ENCODE measurements at places on chromosomes 2 and 18. TPM values are rescaled to one million over a fixed set of nuclear protein-coding genes. Genes with fewer than 3 reads are reported as not detected.

Gene REG3G
- polyA plus RNA-seq, result not detected

Gene TGFA
- polyA plus RNA-seq, result 0.81 TPM

Gene SERPINB3
- polyA plus RNA-seq, result not detected

Gene CPS1
- 1.2 TPM for polyA plus RNA-seq

Gene DNAJC5G
- 2.2 TPM for polyA plus RNA-seq

Gene SCYGR4
- polyA plus RNA-seq, result not detected

Gene CD8B2
- not detected for polyA plus RNA-seq

Gene FAM98A
- 39.8 TPM for polyA plus RNA-seq

DNA sequence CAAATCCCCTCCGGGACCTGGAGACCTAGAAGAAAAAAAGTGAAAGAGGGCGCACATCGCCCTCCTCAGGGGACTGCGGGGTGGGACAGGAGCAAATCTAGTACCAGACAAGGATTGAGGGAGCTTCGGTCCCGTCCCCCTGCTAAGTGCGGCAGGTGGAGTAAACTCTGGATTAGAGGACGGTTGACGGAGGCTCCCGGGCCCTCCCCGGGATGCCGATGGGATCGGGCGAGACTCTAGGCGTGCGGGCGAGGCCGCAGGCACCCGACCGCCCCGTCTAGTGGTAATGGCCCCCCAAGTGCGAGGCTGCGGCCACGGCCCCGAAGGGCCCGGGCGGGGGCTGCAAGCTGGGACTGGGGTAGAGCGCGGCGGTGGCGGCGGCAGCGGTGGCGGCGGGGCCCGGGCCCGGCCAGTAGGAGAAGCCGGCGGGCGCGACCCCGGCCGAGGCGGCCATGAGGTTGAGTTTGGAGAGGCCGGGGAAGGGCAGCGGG is 3.5 kb downstream of the FEV start:
- DNase-seq, result no peak

DNA sequence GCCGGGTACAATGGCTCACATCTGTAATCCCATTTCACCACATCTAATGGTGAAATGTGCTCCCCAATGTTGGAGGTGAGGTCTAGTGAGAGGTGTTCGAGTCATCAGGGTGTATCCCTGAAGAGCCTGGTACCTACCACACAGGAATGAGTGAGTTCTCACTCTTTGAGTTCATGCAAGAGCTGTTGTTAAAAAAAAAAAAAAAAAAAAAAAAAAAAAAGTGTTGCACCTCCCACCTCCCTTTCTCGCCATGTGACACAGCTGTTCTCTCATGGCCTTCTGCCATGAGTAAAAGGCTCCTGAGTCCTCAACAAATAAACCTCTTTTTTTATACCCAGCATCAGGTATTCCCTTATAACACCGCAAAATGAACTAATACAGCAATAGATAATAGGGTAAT is 106.3 kb downstream of the C2orf74 start:
- no peak for DNase-seq

GRCh38 chr18:36518839-36519238 is 221.3 kb downstream of the FHOD3 start:
- peak; percentile 70 for DNase-seq

DNA sequence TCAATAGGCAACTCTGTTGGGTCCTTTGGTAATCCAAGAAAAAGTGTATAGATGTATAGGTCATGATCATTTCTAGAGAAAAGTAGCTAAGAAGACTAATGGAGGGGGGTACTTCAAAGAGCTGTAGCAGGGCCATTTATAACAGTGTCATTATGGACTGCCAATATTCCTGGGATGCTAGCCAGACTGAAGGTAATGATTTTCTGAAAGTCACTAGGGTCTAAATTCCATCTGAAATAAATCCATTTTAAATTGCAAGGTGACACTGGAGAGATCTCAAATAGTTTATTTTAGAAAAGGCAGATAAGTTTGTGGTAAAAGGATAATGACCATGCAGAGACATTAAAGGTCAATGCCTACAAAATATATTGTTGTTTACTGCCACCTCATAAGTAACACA is 4.5 kb upstream of the SPC25 start:
- DNase-seq, result no peak

- no peak for DNase-seq
Observed at GRCh38 chr2:30298302-30298701, 67.0 kb downstream of the LBH start.

DNA sequence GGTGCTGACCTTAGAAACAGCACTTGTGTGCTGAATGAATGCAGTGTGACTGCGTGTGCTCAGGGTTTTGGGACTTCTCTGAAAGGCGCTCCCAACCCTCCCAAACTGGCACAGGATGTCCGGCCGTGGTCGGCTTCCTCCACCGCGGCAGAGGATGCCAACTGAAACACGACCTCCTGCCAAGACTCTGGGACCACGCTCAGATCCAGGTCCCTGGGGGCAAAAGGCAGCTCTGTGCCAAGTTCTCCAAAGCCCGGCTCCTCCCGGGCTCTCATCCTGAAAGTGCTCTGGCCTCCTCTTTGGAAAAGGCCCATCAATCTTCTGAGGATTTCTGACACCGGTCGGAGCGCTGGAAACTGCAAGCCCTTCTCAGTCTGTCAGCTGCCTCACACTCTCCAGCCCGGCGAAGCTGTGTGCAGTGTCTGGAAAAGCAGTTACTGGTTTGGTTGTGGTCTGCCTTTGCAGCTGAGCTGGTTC is 32.3 kb upstream of the ZBTB7C start:
- DNase-seq, result peak; percentile 89

DNA sequence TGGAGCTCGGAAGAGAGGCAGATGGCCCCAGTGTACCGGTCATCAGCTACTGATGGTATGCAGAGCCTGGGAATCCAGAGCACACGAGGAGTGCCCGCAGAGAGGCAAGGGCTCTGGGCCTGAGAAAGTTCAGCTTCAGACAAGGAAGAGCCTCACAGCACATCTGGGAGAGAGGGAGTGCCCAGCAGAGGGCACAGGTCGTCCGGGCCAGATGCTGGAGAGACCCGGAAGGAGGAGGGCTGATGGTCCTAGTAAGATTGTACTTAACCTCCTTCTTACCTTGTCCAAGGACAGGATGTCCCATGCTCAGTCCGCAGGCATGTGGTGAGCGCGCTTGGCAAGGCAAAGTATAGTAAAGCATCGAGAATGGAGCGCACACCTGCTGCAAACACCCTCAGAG is 24.4 kb upstream of the CHMP1B start:
- no peak for DNase-seq

DNA sequence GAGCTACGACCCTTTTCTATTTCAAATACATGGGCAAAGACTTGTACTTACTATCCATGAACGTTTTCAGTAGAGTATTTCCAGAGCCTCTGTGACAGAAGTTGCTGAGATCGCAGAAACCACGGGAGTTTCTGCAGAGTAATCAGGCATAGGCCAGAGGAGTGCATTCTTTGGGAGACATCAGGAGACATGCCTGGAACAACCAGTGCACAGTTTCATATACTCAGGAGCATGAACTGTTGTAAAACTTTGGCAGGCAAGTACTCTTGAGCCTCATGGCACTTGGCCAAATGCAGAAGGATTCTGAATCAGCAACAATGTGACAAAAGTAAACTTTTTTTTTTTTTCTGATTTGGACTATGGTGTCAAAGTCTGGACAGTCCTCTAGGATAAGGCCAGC is 307.1 kb downstream of the GRB14 start:
- DNase-seq, result no peak

- no peak for DNase-seq
Observed at GRCh38 chr2:221502270-221503010, 69.7 kb downstream of the EPHA4 start.

DNA sequence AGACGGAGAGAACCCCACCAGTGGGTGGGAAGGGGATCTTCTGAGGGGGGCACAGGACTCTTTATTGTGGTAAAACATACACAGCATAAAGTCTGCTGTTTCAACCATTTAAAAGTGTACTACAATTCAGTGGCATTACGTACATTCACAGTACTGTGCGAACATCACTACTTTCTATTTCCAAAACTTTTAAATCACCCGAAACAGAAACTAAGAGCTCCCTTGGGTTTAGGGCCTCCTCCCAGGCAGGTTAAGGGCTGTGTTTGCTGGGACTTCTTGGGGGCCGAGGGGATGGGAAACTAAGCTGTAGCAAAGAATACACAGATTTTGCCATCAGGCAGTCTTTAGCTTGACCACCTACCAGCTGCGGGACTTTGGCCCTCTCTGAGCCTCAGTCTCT is 242.0 kb downstream of the HAUS1 start:
- DNase-seq, result no peak

GRCh38 chr2:29108225-29108624 is 7.0 kb upstream of the CLIP4 start:
- DNase-seq, result no peak

DNA sequence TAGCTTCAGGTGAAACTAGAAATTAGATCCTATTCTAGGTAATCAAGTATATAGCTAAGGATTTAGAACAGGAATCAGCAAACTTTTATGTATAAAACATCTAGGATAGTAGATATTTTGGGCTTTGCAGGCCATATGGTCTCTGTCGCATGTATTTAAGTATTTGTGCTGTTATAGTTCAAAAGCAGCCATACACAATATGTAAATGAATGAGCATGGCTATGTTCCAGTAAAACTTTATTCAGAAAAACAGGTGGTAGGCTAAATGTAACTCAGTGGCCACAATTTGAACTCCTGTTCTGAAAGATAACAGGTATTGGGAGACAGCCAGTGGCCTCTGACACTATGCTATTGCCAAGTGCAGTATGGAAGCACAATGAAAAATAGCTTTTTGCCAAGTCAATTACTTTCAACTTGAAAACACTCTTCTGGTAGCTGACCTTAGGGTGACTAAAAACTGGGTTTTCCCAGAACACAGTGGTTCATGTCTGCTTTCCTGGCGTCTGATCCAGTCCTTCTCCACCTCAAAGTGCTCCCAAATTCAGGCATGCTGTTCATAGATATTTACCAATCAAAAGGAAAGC is 304.7 kb upstream of the SYT4 start:
- no peak for DNase-seq

- no peak for DNase-seq
Observed at GRCh38 chr18:66749030-66749429, 145.1 kb upstream of the CDH19 start.

DNA sequence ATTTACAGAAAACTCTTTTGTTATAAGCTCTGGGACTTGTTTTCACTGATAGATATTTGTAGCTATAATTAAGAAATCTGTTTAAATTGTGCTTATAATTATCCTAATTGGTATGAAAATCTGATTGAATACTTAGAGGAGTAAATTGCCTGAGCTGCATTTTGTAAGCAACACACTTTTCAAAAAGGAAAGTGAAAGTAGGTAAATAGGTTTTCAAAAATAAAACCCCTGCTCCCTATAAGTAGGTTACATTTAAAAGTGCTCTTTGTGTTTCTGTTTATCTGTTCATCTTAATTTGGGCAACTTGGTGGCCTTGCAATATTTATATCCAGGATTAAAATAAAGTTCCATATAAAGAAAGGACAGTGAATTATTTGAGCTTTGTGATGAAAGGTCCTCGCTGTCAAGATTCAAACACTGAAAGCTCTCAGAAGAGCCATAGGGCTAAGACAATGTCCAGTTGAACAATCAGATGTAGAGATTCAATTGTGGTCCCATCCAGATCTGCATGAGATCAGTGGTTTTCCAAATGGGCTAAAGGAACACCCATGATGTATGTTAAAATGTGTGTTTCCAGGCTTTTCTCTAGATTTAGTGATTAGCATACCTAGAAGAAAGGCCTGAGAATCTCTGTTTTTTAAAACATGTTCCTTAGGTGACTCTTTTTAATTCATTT is 371.6 kb downstream of the RPRM start:
- DNase-seq, result no peak

DNA sequence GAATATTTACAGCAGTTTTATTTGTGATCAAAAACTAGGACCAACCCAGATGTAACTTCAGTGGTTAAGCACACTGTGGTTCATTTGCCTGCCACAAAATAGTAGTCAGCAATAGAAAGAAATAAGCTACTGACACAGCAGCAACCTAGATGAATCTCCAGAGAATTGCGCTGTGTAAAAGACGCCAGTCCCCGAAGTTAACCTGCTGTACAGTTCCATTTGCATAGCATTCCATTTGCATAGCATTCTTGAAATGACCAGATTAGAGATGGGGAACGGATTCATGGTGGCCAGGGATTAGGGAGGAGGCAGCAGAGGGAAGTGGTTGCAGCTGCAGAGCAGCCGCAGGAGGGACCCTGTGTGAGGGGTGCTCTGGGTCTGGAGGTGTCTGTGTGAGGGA is 39.3 kb upstream of the NFATC1 start:
- no peak for DNase-seq

DNA sequence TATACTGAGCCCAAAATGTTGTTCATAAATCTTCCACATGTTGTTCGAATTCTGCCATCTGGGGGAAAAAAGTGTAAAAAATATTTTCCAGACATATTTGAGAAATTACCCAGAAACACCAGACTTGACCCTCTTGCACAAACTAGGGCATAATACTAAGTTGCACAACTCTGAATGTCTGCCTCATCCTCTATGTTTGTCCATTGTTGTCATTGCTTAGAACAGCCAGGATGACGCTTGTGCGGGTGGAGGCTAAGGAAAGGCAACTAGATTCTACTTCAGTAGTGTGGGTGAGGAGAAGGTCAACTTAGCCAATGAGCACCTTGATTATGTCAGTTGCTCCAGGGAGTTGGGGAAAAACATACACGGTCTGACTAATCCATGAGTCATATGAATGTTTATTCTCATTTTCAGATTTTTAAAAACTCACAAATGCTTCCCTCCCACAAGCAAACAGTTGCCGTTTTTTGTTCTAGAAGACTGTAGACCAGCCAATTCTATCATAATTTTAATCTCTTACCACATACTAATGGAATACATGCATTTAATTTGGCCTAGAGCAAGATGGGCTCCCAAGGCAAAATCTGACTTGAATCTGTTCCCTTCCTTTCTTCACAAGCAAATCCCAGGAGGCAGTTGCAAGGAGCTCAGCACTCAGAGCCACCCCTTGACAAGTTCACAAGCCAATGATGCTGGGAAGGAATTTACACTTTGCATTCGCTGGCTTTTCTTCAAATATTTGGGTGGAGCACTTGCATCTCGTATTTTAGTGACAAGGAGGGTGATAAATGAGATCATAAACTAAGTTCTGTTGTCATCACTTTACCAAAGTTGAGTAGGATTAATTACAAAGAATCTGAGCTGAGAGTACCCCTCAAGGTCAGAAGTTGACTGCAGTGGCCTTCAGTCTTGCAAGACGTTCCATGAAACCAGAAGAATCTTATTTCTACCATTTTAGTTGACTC is 163.2 kb upstream of the TWIST2 start:
- peak; percentile 59 for DNase-seq

- no peak for DNase-seq
Observed at GRCh38 chr2:187528042-187528441, 26.2 kb downstream of the TFPI start.

- DNase-seq, result no peak
Observed at GRCh38 chr2:120237491-120237902, 14.3 kb upstream of the TMEM185B start.
